Neural crest cell (in vitro differentiated cells): ENCODE measurements at places on chromosomes 16 and 17. TPM values are rescaled to one million over a fixed set of nuclear protein-coding genes. Genes with fewer than 3 reads are reported as not detected.

The HCRT gene
- total RNA-seq = 0.47 TPM in 1 of 2 replicates, not detected in the other

The HOXB1 gene
- total RNA-seq = 2.7 and 3.6 TPM in 2 replicates

The GGA2 gene
- 93.4 and 100 TPM in 2 replicates for total RNA-seq

The HS3ST3A1 gene
- 14.7 and 15.0 TPM in 2 replicates for total RNA-seq

The TBC1D3L gene
- total RNA-seq = 26.7 and 26.9 TPM in 2 replicates

The DPEP2 gene
- not detected in 2 replicates for total RNA-seq
